ENCODE measurements at places on chromosomes 16 and 17.

DNA sequence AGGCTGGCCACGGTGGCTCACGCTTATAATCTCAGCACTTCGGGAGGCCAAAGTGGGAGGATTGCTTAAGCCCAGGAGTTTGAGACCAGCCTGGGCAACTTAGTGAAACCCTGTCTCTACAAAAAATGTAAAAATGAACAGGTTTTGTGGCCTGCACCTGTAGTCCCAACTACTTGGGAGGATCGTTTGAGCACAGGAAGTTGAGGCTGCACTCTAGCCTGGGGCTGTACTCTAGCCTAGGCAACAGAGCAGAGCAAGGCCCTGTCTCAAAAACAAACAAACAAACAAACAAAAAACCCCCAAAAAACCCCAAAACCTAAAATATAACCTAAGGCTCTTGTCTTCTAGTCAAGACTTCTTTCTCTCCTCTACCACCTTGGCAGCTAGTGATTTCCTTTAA, 7.4 kb upstream of the HIGD1B start:
- no peak for DNase-seq

- no peak for DNase-seq
Observed at GRCh38 chr16:87380881-87381280, 2.7 kb downstream of the FBXO31 start.

DNA sequence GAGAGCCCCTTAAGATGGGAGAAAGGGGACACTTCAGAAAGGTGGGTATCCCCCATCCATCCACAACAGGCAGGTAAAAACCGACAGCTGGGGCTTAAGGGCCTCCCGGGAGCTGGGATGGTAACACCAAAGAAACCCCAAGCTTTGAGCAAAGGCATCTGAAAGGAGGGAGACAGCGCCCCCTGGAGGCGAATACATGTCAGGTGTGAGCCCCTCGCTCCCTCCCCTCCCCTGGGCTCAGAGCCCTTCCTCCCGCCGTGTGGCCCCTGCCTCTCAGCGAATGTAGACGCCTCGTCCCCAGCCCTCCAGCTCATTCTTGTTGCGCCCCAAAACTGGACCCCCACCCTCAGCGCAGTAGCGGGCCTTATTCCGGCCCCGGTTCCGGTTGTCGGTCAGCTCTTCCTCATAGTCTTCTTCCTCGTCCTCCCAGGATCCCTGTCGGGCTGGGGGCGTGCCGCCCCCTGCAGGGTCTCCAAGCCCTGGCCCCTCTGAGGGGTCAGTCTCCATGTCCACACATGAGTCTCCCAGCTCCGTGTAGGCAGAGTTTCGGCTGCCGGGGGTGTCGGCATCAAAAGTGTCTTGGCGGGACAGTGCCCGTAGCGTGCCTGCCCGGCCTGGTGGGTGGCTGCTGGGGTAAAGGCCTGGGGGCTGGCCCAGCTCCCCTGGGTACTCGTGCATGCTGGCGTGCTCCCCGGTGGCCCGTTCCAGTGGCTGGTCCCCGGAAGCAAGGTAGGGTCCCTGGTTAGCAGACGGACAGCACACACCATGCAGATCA, 9.1 kb upstream of the ARL5C start:
- peak; percentile 53 for DNase-seq

DNA sequence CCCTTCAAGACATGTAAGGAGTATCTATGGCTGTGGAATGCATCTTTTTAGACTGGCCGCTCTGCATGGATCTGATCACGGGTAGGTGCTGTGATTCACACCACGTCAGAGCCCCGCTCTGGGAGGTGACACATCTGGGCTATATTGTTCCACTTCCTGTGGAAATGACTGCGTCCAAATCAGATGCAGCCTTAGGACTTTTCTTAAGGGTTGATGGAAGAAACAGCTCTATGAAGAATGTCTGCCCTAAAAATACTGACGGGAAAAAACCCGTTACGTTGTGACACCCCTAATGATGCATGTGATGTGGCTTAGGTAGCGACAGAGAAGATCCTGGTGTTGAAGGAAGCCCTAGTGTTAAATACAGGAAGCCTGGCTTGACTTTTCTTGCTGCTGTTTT, 12.2 kb downstream of the BANP start:
- peak; percentile 41 for DNase-seq

GRCh38 chr17:83177611-83178532, 98.5 kb downstream of the METRNL start:
- no peak for DNase-seq

GRCh38 chr17:72223866-72224291, 103.1 kb downstream of the SOX9 start:
- no peak for DNase-seq

- no peak for DNase-seq
Observed at GRCh38 chr17:78973792-78974520, 5.8 kb downstream of the LGALS3BP start.

GRCh38 chr16:73151225-73151624, 103.3 kb upstream of the ZFHX3 start:
- DNase-seq: no peak

DNA sequence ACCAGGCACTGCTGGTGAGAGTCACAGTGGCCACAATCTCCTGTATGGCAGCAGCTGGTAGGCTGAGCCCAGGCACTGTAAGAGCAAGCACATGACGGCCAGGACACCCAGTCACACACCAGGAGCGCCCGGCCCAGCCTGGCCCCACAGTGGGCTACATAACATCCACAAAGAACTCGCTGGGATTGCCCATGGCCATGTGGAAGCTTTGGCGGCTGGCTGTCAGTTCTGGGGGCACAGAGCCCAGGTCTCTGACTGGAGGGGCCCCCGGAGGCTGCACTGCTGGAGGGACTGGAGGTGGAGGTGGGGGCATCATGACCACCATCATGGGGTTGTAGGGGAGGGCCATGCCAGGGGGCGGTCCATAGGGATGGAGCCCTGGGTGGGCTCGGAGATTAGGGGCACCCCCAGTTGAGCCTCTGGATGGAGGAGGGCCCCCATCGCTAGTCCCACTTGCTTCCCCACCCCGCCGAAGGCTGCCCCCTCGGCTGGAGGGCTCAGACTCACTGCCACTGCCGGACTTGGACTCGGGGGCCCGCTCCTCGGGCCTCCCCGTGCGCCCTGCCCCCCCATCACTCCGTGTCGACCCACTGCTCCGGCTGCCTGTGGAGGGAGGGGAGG, 6.1 kb downstream of the ACADVL start:
- DNase-seq: no peak

DNA sequence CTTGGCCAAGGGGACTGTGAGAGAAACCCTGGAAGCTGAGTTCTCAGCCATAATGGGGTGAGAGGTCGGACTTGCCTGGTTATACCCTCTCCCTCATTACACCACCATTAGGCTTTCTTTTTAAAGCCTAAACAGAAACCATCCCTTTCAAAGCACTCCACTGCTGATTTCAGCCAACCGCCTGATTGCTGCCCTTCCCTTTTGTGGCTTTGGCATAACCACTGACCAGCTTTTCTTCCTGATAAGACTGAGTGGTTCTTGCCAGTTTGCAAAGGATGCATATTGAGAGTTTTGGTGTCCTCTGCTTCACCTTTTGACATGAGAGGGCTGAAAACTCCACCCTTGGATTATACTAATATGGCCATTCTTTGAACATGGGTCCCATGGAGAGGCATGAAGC, 308.2 kb upstream of the GOT2 start:
- DNase-seq: no peak

DNA sequence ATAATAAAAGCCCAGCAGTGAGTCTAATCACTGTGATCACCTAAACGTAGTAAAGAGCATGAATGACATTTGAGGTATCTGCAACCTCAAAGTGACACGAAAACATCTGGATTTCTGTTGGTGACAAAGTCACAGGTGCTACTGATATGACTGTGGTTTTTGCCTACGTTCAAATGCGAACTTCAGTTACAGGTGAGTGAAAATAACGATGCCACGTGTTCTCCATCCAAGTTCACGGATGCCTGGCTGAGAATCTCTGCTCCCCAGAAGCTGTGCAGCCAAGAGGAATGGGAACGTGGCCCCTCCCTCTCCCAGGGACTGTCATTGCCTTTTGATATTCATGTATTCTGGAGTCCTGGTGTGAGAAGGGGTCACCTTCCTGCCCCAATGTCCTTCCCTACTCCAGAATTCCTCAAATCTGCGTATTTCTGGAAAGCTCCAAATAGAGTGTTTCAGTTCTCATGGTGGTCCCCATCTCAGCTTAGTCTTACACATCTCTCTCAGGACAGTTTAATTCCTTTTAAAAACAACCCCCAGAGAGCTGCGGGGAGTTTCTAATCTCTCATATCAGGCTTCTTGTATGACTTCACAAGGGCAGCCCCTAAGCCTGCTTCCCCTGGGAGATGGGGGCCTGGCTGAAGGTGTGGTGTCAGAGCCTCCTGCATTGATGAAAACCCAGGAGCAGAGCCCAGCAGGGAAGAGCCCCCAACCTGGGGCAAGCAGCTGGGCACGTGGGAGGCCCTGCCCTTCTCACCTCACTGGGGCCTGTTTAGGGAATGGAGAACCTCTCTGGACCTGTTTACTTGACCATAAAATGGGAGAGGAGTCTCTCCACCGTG, 25.8 kb downstream of the PIK3R5 start:
- DNase-seq: no peak

- no peak for DNase-seq
Observed at GRCh38 chr17:6066183-6066948, 3.8 kb upstream of the WSCD1 start.

DNA sequence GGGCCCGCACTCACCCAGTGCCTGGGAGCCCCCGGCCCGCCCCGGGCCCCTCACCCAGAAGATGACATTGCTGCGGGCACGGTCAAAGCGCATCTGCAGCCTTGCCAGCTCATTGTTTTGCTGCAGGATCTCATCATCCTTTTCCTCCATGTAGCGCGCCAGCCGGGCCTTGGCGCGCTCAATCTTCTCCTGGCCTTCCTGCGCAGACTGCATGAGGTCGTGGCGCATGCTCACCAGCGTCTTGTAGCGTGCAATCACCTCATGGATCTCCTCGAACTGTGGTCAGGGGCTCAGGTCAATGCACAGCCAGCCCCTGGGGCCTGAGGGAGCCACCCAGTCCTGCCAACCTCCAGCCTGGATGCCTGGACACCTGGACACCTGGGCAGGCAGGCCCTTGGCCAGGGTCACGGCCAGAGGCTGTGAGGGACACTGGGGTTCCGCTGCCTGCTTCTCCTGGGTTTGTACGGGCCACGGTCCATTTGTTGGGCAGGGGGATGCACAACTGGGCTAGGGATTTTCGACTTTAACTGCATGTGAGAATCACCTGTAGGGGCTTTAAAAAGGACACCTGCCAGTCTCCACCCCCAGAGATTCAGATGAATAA, 9.2 kb downstream of the CCDC42 start:
- no peak for DNase-seq

DNA sequence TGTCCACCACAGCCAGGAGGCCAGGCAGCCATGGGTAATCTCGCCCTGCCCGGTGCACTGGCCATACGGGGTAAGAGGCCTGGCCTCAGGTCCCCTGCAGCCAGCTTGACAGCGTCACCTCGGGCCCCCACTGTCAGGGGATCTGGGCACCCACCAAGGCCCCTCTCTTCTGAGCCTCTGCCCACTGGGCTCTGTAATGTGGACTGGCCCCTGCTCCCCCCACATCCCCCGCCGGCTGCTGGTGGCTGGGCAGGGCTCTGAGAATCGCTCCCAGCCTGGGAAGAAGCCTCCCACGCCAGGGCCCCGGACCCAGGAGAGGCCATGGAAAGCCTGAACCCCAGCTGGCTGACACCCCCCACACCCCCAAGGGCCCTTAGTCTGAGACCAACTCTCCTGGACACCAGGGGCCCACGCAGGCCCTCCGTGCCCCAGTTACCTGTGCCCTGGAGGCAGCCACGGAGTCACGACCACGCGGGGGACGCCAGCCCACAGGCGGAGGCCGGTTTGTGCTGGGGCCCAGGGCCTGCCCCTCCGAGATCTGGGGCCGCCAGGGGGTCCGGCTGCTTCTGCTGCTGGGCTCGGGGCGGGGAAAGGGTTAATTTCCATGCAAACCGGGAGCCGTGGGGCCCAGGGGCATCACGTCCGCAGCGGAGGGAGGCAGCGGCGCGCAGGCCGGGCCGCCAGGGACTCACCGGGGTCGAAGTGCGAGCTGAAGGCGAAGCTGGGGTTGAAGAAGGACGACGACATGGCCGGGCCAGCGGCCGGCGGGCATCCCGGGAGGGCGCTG, at the start of gene PVALEF:
Gene PVALEF, plus strand, starts transcription at position 262 of the 787 bp plus-strand sequence. CDS start 15,720 bp downstream, outside the sequence.
- DNase-seq: no peak

DNA sequence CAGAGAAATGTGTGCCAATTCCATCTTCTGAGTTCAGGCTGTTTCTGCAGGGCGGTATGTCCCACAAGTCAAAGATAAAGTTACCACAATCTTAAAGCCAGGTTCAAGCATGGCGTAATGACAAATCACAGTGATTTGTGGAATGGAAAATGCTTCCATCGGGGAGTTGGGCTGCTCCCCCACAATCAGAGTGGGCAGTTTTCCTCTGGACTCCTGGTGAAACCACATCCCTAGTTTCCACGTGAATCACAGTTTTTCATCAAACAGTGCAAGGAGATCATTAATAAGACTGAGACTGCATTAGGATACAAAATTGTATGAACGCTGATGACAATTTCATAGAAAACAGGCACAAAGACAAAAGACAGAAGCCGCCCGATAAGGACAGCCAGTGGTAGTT, 3.6 kb downstream of the LITAF start:
- DNase-seq: no peak

DNA sequence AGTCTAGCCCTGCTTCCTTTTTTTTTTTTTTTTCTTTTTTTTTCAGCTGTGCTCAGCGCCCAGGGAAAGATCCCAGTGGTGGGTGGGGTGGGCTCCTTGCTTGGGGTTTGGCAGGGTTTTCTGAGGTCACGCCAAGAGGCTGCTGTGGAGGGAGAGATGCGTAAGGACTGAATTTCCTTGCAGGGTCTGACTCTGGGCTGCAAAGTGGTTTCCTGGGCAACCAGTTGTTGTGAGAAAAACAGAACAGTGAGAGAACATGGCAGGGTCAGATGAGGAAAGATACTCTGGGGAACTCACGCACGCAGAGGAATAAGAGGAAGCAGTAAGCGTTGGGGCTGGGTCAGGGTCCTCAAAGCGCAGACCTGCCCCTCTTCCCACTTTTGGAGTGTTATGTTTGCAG, 119.5 kb downstream of the IRF8 start:
- no peak for DNase-seq

GRCh38 chr16:49350265-49351095, 23.1 kb upstream of the C16orf78 start:
- DNase-seq: peak; percentile 11

DNA sequence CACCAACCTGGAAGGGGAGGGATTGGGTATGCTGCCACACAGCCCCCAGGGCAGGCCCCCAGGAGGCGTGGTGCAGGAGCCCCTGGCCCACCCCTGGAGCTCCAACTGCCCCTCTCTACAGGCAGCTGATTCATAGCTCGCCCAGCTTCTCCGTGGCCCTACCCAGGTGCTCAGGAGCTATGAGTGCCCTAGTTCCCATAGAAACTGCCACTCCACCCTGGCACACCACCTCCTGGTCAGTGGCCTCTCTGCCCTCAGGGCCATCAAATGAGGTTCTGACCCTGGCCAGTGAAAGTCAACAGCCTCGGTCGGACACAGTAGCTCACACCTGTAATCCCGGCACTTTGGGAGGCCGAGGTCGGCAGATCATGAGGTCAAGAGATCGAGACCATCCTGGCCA, 18.0 kb downstream of the CNGB1 start:
- no peak for DNase-seq

- DNase-seq: no peak
Observed at GRCh38 chr16:76676356-76676755, 399.2 kb downstream of the CNTNAP4 start.

- peak; percentile 18 for DNase-seq
Observed at GRCh38 chr17:49575679-49576087, at the start of gene NXPH3. Gene NXPH3 (plus strand): TSS chr17:49575871. CDS start chr17:49576220, 349 bp downstream.

Data from stimulated activated CD8-positive, alpha-beta memory T cell treated with anti-CD3 and anti-CD28 coated beads, Interleukin-4, amount 100 ng/mL, for 4 hours (primary cell).